ENCODE measurements at places on chromosomes 4 and X. TPM values are rescaled to one million over a fixed set of nuclear protein-coding genes. Genes with fewer than 3 reads are reported as not detected.

Gene BCOR
- total RNA-seq, result 9.0 TPM

Gene CXCL10
- total RNA-seq, result 12.9 TPM

Gene NLGN3
- total RNA-seq, result 0.84 TPM

Gene ART3
- not detected for total RNA-seq

Gene GRID2
- total RNA-seq, result 0.07 TPM

Gene COL4A5
- 57.1 TPM for total RNA-seq

Gene CT45A10
- not detected for total RNA-seq

Gene GLA
- total RNA-seq, result 48.0 TPM

Gene FANCB
- total RNA-seq, result 2.8 TPM

Gene CSN1S1
- not detected for total RNA-seq

Gene POLN
- 3.6 TPM for total RNA-seq

Gene MED28
- total RNA-seq, result 43.6 TPM

Gene AADAT
- 10.3 TPM for total RNA-seq

Gene ZCCHC12
- 0.16 TPM for total RNA-seq

Gene BRS3
- not detected for total RNA-seq

Gene RAB33A
- total RNA-seq, result 1.7 TPM

Gene ERCC6L
- total RNA-seq, result 0.55 TPM

Gene TKTL1
- total RNA-seq, result not detected

Gene UPF3B
- 8.8 TPM for total RNA-seq
